Right kidney (tissue), 9 donors: ENCODE measurements at places on chromosomes 6 and 20.

GRCh38 chr6:114087496-114087895 lies 116.5 kb upstream of the HDAC2 start:
- DNase-seq: no peak

- no peak for DNase-seq
Observed at GRCh38 chr20:51204794-51205193, 181.9 kb upstream of the KCNG1 start.

DNA sequence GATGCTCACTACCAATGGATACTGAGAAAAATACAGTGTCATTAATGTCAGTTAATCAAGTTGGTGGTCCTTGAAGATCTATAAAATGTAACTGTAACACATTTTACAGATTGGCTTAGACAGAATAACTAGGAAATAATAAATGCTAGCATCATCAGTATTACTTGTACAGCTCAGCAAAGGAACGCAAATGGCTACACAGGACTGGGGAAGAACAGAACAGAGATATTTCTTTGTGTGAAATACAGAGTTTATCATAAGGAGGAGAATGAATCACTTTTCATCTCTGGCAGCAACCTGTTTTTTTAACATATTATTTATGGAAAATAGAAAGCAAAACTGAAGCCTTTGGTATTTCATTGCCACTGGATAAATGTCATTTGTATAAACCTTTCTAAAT lies 8.2 kb upstream of the QKI start:
- no peak for DNase-seq

DNA sequence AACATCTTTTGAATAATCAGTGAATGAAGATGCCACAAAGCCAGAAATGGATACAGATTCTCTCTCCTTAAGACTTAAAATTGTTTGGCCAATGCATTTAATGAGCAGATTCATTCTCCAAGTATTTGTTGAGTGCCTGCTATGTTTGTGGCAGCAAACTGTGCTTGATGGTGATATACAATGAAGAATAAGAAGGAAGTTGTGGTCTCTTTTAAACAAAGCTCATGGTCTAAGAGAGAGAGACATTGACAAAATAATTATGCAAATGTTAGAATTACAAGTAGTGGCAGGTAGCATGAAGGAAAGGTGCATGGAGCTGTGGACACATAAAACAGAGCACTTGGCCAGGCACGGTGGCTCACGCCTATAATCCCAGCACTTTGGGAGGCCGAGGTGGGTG lies 28.3 kb downstream of the NFATC2 start:
- no peak for DNase-seq

DNA sequence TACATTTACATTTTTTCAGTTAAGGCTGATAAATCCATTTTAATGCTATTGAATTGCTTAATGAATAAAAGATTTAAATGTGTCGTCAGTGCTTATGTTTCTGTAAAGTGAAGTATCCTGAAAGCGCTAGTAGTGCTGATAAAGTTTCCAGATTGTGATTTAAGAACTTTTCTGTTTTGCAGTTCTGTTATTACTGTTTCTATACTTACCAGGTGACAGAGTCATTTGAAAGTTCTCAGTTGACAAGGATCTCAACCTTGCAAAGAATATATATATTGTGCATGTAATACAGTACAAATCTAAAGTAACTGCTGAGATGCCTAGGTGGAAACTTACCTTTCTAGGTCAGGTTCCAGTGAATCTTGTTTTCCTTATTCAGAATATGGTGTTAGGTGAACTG lies 201.8 kb downstream of the ARID1B start:
- no peak for DNase-seq

- peak; percentile 10 for DNase-seq
Observed at GRCh38 chr6:115896538-115897129, 164.1 kb downstream of the FRK start.

- no peak for DNase-seq
Observed at GRCh38 chr6:23566418-23566817, 559.6 kb upstream of the NRSN1 start.

DNA sequence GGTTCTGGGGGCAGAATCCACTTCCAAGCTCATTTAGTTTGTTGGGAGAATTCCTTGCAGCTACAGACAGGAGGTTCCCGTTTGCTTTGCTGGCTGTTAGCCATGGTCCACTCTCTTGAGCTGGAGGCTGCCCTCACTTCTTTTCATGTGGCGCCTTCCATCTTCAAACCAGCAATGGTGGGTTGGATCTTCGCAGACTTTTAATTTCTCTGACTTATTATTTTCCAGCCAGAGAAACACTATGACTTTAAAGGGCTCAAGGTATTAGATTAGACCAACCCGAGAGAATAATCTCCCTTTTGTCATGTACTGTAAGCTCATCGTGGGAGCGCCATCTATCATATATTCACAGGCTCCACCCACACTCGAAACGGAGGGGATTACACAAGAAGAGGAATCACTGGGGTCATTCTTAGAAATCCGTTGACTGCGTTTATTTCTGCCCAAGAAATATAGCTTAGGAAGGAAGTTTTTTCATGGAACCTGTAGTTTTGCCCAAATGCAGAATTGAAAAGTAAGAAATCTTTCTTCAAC lies 38.9 kb downstream of the SAMD5 start:
- no peak for DNase-seq

DNA sequence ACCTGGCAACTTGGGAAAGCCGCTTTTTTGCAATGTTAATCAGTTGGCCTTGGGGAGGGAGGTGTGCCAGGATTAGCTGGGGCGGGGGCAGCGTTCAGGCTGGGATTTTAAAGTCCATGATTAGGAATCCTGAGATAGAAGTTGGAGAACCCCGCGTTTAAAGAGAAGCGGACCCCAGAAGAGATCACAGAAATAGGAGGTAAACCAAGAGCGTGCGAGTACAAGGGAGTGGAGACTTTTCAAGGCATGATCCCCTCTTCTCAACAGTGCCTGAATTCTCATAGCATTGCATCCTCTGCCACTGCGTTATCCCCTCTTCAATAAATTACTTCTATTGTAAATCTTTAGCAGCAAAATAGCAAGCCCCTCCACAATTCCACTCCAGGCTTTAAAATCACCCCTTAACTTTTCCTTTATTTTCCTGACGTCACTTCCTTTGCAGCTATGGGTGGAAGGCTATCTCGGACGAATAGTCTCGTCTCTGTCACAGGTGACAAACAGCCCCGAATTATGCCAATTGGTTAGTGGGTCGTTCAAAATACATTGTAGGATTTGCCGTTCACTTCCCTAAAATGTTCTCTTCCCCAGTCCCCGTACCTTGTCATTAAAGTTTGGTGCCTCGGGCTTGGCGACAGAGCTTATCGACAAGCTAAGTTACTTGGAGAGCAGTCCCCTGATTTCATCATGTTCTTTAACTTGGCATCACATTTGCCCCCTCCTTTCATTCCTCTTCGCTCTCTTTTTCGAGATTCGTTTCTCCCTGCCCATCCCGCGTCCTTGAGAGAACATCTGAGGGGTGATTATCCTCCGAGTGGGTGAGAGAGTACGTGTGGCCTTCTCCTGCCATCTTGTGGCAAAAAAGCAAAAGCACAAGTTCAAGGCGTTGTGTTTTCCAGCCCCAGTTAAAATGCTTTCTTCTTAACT lies 17.1 kb downstream of the OR2B2 start:
- DNase-seq: peak; percentile 84

GRCh38 chr20:52785679-52786078 lies 186.5 kb upstream of the TSHZ2 start:
- no peak for DNase-seq
